Activated CD4-positive, alpha-beta T cell treated with anti-CD3 and anti-CD28 coated beads for 36 hours (primary cell): ENCODE measurements at places on chromosomes 4 and X.

DNA sequence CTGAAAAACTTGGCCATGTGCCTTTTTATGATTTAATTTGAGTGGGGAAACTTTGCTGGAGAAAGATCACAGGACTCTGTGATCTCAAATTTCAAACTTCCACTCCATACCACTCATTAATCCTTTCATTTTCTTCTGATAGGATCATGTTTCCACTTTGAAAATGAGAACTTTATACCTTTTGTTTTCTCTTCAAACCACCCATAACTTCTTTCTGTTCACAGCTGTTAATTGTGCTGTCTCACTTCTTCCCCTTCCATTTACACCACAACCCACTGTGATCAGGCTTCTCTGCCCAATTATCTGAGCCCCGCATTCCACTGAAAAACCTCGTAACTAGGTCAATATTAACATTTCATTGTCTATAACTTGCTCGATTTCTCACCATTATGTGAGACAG, 47.0 kb upstream of the ARSJ start:
- DNase-seq = no peak

- DNase-seq = no peak
These were observed 341 bp upstream of the SLC2A9 start for GRCh38 chr4:10021653-10022023.

DNA sequence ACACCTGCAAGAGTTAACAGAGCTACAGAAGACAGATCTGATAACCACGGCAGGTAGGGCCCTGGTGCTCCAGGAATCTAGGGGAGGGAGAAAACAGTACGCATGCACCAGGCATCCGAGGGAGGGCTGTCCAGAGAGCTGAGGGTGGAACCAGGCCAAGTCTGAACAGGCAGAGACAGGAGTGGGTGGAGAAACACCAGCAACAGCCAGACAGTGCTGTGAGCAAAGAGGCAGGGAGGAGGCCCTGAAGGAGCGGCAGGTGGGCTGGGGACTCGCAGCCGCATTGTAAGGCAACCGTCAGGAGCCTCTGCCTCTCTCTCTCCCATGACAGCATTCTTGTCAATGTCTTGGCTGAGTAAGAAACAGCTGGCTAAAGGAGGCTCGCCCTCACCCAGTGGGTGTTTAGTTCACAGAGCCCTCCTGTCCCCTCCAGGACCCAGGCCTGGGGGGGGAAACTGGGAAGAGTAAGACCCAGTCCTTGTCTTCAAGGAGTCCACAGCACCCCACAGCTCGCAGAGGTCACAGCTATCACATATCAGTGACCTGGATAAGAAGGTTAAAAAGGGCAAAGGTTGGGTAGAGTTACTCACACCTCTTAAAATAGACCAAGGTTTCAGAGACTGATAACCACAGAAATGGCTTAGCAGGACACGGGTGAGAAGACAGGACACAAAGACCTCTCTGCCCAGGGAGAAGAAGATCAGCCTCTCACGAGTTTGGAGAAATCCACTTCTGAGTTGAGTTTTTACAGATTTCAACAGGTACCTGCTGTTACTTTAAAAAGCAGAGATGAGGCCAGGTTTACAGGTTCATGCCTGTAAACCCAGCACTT, 10.5 kb downstream of the ACSL1 start:
- DNase-seq = peak; percentile 36

DNA sequence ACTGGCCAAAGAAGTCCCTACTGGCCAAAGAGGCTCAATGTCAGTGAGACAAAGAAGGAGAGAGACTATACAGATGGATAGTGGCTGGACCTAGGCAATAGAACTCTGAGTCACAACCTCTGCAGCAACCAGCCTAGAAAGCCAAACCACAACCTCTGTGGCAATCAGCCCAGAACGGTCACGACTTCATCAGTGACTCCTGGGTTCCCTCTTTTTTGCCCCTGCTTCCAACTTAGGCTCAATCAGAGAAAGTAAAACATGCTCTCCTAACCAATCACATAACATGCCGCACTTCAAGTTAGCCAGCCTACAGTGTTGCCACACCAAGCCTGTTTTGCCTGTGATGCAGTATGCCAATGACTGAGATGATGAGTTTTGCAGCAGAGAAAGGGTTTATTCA, 203.4 kb downstream of the ANAPC10 start:
- no peak for DNase-seq

DNA sequence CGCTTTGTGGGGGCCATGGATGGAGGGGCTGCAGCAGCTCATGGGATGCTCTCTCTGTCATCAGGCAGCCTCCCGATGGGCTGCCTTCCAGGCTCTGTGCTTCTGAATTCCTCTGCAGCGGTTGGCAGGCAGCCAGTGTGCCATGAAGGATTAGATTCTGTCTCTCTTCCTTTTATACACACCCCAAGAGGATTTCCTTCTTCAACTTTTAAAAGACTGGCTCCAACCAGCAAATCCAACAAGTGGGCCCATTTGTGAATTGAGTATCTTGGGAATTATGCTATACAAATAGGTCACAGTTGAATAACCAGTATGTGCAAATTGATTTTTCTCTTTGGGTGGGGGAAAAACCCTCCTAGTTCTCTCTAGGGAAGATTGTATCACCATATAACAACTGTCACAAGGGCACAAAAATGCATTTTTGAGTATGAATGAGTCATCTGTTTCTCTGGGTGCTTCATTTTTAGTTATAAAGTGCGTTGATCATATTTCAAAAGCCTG, 96.8 kb upstream of the FAT1 start:
- DNase-seq = no peak

DNA sequence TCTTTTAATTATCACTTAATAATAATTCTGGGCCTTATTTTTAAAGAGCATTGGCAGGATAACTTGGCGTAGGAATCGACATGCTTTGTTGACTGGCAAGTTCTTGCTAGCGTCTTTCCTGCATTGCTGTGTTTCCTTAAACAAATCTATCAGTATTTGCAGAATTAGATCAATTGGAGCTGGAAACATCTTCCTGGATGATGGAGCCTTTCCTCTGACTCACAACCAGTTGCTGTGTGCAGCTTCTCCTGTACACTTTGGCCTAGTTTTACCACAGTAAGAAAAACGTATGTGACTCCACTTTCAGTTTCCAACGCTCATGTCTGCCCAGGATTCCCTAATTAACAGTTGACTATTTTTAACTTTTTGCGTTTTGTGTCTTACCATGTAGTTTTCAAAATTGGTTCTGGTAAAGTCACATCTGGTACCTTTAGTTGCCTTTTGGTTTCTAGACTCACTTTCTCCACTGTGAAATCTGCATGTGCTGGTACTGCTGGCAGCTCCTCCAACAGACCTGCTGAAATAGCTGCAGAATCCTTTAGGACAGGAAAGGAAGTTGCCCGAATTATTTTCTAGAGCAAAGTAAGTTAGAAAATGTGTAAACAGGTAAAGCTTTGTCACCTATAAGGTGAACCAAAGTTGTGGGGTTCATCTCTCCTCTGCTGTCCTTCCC, 553.2 kb upstream of the FAT1 start:
- no peak for DNase-seq

DNA sequence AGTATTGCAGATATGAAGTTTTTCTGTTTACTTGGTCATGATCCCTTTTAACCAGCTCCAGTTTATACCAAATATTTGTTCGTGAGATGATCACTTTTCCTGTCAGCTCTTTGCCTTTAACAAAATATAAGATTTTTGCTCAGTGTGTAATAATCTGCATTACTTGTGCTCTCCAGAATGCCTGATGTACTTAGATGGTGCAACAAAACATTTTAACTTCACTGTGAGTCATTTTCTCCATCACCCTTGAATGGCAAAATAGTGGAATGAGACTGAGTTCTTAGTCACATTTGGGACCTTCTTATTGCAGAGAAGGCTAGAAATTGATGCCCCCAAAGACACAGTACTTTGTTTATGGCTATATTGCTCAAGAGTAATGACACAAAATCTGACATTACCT, 252.0 kb downstream of the FRMPD4 start:
- DNase-seq = no peak

GRCh38 chrX:30373479-30373878, 64.3 kb upstream of the NR0B1 start:
- DNase-seq = no peak

DNA sequence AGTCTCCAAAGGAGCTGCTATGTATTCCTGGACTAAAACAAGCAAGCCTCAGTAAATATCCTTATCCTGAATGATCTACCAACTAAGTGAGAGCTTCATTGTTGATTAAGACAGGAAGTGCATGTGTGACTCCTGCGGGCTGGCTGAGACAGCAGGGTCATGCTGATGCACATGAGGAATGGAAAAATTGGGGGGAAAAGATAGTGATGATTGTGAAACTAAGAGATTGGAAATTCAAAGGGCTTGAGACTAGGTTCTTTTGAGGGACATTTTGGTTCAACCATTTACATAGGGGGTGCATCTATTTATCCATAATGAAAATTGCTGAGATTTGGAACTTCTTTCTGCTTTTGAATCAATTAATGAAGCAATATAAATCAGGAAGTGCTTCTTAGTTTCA, 61.1 kb upstream of the C1QTNF7 start:
- no peak for DNase-seq

- no peak for DNase-seq
These were observed 44.9 kb upstream of the STIM2 start for GRCh38 chr4:26815706-26816105.

DNA sequence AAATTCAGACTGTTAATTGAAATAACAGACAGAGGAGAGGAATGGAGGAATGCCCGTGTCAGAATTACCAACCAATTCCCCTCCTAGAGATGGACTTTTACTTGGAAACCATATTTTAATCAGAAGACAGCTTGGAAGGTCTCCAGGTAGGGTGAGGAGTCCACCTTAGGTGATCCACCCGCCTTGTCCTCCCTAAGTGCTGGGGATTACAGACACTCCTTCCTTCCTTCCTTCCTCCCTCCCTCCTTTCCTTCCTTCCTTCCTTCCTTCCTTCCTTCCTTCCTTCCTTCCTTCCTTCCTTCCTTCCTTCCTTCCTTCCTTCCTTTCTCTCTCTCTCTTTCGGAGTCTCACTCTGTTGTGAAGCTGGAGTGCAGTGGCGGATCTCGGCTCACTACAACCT, 328.0 kb downstream of the RAPGEF2 start:
- no peak for DNase-seq

GRCh38 chrX:119040432-119040831, 32.4 kb upstream of the CT47C1 start:
- DNase-seq = no peak

GRCh38 chr4:74878323-74878722, 54.6 kb upstream of the PARM1 start:
- no peak for DNase-seq

- DNase-seq = no peak
These were observed 2.7 kb downstream of the EFNB1 start for GRCh38 chrX:68831405-68832100.

DNA sequence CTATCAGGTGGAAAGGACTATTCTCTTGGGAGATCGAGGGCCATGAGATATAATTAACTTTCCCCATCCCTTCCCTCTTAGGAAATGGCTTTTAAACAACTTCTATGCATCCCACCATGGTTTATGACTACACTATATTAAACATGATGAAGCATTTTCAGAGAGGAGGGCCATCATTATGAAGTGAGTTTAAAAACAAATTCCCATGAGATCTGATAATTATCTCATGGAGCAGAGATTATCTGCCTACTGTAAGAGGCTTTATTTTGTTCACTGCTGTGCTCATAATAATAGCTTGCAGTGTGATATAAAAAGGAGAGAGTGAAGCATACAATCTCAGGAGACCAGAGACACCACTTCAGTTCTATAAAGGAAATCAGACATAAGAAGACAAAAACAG, 330.5 kb upstream of the ZFP42 start:
- no peak for DNase-seq

GRCh38 chrX:115616943-115617563, 56.1 kb downstream of the PLS3 start:
- DNase-seq = peak; percentile 15

DNA sequence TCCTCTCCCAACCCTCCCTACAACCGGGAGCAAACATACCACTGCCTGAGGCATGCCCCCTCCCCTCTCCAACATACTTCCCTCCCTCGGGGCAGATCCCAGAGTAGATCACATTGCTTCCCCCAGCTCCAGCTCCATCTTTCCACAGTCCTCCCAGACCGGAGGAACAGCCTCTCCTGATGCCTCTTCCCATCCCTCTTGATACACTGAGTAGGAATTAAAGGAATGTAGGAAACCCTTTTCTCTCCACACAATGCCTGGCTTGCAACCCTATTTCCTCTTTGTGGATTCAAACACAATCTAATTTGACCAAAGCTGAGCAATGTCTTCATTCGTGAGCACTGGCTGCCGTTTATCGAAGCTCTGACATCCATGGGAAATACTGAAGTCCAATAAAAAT, 339.8 kb downstream of the BCOR start:
- DNase-seq = no peak

- no peak for DNase-seq
These were observed 240.7 kb downstream of the IQCM start for GRCh38 chr4:149574971-149575370.

DNA sequence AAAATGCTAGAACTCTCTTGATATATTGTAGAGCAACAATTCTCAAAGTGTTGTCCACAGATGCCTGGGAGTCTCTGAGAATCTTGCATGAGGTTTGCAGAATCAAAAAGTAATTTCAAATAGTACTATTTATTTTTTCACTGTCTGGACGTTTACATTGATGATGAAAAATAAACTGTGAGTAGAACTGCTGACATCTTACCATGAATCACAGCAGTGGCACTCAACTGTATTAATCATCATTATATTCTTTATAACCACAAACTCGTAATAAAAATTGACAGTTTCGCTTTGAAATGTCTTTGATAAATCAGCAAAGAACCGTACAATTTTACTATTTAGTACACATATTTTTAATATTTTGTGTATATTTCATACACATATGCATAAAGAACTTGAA, 94.5 kb downstream of the NAF1 start:
- DNase-seq = no peak

DNA sequence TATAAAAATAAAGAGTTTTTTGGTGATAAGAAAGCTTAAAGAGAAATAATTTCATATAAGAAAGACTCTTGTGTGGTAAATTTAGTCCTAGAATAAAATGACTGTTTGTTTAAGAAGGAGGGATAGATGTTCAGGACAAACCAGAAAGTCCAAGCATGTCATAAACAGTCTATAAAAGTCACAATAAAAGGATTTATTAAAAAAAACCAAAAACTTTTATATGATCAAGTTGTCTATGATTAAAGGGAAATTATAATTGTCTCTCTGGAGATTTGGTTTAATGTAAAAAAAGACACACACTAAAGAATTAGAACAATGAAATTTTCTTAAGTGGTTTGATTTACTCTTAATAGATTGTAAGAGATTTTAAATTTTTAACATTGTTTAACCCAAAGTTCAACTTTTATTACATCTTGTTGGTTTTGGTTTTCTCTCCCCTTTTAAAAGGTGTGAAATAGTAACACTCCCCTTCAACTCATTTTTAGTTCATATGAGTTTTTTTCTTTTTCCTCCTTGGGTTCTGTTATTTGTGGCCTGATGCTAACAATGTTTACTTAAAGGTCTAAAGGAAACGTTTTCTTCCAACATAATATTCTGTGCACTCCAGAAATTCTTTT, 89.7 kb downstream of the PDHA2 start:
- DNase-seq = no peak

DNA sequence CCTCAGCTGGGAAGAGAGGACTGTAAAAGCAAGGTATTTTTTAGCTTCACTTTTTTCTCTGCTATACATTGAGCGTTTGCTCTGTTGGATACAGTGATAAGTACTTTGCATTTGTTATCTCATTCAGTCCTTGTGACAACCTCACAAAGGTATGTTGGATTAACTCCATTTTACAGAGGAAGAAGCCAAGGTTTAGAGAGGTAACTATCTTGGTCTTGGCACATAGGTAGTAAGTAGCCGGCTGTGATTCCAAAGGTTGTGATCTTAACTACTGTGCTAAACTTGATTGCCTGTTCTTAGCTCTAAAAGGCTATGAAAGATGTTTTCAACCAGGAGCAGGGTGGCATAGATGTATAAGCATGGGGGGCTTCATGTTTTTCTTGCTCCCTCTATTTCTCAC, 134.4 kb downstream of the POLA1 start:
- no peak for DNase-seq
